ENCODE measurements at places on chromosomes 5 and 9.

DNA sequence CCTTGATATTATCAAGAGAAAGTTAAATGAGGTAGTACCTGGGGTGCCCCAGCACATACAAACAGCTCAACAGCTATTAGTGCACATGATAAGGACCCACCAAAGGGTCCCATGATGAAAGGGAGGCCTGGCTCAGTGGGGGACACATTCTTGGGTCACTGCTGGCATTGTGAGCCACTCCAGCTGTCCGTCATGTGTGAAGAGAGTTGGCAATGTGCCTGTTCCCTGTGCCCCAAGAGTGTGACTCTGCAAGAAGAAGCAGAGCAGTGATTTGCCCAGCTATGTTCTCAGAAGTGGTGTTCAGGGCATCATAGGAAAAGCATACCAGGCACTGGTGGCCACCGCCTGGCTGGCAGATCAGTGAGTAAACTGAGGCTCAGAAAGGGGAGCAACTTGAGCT, 37.1 kb upstream of the TDRD7 start:
- no peak for DNase-seq

DNA sequence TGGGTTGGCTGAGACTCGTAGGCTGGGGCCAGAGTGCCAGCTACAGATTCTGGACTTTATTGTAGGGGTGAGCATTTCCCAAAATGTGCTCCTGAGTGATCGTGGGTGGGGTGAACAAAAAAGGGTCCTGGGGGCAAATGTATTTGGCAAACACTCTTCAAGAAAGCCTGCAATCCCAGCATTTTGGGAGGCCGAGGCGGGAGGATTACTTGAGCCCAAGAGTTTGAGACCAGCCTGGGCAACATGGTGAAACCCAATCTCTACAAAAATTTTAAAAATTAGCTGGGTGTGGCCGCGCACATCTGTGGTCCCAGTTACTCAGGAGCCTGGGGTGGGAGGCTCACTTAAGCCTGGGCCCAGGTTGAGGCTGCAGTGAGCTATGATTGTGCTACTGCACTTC, 55.5 kb upstream of the CDKN2AIPNL start:
- no peak for DNase-seq

GRCh38 chr5:165126598-165126997, 1621.2 kb downstream of the MAT2B start:
- no peak for DNase-seq

- DNase-seq = no peak
Observed at GRCh38 chr5:179599973-179600372, 23.5 kb downstream of the HNRNPH1 start.

- no peak for DNase-seq
Observed at GRCh38 chr9:89808076-89808755, 203.4 kb downstream of the GADD45G start.

DNA sequence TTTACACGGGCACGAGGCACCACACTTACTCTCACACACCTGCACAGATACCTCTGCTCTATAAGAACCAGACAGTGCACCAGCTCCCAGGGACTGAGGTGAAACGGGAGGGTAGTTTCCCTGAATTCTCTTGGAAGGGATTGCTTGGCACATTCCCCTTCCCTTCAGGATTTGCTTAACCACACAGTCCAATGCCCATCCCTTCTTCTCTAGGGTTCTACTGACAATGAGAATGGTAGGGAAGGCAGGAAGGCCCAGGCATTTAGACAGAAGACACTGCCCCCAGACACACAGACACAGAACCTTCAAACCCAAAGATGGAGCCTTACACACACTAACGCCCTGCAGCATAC, 704 bp upstream of the LHX6 start:
- DNase-seq = no peak

GRCh38 chr9:90943341-90943740, 141.7 kb downstream of the SYK start:
- no peak for DNase-seq

DNA sequence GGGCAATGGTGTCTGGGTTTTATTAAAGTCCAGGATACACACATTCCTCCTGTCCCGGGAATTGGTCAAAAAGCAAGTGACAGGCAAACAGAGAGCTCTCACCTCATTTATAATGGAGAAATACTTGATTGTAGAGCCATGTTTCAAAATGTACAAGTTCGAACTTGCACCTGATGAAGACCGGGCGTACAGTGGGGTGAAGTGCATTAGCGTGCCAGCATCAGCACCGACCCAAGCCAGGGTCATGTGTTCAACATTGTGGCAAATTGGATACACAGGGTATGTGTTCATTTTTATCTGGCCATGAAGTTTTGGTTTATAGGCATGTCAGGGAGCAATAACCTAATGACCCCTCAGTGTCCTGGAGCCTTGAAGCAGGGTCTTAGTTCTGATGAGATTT, 472.5 kb downstream of the IRX1 start:
- DNase-seq = no peak

- DNase-seq = no peak
Observed at GRCh38 chr5:178398901-178399700, 166.5 kb upstream of the PHYKPL start.

DNA sequence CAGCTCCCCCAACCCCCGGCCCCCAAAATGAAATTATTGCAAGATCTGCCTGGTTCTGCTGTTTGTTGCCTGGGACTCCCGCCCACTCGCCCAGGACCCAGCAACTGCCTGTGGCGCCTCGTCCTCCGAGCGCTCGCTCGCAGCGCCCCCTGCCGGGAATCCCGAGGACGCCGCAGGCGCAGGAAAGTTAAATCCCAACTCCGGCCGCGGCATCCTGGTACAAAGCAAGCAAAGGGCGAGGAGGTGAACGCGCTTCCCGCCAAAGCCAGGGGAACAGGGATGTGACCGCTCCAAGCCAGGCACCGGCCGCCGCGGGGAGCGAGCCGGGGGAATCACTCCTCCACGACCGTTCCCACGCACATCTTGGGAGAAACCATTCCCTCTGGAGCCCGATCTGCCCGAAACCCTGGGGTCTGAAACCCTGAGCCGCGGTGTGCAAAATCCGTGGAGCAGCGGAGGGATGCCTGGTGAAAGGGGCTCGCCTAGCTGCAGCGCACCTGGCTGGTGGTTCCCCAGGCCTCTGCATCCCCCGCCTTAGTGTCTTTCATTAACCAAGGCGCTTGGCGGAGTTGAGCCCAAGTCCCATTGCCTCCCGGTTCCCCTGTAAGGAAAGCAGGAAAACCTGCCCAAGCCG, 1.3 kb downstream of the SEMA5A start:
- peak; percentile 42 for DNase-seq

GRCh38 chr5:106174903-106175302, 1495.8 kb downstream of the EFNA5 start:
- no peak for DNase-seq

DNA sequence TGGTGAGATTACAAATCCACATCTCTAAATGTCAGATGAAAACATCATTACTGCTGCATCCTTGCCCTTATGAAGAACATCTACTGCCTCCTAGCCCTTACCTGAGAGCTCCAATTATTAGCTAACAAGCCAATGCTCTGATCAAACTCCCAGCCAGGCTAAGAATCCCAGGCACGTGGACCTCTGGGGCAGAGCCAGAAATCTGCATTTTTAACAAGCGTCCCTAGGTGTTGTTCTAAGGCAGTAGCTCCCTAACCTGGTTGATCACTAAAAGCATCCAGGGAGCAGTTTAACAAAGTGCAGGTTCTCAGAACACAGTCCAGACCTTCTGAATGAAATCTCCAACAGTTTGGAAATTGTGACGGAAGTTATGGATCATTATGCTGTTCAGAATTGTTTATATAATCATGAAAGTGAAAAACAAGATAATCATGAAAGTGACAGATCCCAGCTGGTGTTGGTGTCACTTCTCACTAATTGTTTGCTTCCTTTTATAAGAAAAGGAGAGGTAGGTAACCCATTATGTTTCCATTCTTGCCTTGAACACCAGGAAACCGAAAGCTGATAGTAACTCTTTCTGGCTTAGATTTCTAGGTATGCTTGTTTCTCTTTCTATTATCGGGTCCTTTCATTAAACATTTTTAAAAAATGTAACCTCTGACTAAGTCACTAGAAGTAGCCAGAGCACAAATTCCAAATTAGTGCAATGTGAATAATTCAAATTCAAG, 216.5 kb upstream of the NR4A3 start:
- no peak for DNase-seq

- no peak for DNase-seq
Observed at GRCh38 chr5:54390015-54390414, 65.5 kb upstream of the HSPB3 start.

GRCh38 chr5:173310861-173311785, 17.1 kb downstream of the STC2 start:
- DNase-seq = no peak

GRCh38 chr9:36486933-36487481, 85.7 kb upstream of the MELK start:
- peak; percentile 61 for DNase-seq

DNA sequence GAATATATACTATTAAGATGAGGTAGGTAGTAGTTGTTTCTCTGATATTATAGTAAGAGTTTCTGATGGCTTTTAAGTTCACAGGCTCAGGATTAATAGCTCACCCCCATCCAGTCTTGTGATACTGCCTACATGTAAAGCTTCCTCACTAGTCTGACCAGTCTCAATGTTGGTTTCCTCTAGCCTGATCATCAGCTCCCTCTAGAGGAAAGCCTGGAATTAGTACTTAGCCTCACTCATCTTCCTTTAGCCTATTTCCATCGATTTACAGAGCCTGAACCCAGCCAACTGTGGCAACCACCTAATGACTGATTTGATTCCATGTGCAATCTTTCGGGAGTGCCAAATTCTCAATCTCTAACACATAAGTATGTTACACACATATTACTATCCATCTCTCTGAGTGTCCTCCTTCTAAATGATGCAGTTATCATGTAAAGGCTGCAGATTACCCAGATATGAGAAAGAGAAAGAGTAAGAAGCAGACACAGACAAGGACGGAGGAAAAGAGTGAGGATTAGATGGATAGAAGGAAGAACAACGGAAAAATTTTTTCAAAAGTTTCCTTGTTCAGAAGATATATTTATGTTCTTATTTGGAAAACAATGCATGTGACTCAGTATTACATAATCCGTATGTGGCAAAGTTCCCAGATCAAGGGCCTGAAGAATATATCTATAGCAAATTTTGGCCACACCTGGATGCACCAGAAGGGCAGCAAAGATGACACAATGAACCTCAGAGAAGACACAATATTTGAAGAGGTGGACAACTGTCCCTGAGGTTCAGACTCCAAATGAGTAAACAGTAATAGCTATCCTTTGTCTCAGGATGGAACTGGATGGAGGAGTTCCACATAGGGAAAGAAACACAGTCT, 333.7 kb downstream of the ELAVL2 start:
- DNase-seq = no peak

- DNase-seq = no peak
Observed at GRCh38 chr9:124137009-124137943, 120.5 kb upstream of the NEK6 start.

DNA sequence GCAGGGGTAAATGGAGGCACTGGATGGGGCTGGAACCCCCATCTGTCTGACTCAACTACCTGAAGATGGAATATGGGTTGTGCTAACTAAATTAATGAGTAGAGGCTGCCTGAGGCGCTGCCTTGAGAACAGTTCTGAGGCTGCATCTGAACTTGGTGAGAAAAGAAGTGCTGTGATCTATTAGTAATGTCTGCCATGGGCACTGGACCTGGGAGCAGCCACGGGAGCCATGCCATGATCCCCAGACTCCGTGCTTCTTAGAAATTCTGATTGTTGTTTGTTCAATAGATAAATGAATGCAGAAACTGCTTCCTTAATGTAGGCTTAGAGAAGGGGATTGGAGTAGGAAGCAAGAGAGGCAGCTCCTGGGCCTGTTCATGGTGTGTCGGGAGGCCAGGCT, 80.2 kb downstream of the KCNIP1 start:
- no peak for DNase-seq

DNA sequence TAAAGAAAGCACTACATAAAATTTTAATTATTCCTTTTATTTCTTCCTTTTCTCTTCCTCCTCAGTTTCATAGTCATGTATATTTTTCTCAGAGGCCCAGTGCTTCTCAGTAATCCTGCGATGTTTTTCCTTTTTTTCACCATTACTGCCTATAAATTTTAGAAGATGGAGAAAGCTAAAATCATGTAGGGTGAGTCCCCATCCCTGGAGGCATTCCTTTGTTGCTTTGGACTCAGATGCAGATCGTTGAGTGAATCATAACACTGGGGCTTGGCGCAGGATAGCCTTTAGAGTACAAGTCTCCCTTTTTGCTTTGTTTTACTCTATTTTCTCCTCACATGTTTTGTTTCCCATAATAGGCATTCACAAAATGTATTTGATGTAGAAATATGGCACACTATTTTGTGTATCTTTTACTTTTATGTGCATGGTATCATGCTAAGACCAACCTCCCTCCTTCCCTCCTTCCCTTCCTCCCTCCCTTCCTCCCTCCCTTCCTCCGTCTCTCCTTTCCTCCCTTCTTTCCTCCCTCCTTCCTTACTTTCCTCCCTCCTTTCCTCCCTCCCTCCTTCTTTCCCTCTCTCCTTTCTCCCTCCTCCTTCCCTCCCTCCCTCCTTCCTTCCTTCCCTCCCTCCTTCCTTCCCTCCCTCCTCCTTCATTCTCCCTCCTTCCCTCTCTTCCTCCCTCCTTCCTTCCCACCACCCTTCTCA, 72.4 kb downstream of the NUDT12 start:
- no peak for DNase-seq

DNA sequence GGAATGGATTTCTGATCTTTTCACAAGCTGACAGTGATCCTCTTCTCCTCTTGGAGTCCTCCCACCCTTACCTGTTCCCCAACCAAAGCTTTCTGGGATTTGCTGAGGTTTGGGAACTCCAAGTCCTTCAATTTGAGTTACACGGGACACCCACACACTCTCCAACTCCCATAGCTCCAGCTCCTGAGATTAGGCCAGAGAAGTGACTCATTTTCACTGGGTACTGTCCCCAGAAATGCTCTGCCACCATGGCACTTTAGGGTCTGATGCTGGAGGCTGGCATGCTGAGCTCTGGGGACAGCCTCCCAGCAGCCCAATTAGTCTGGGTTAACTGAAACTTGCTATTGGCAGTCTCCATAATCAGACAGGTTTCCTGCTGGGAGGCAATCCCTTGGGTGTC, 14.0 kb upstream of the HRCT1 start:
- no peak for DNase-seq

- no peak for DNase-seq
Observed at GRCh38 chr9:29332789-29333188, 1759.5 kb upstream of the C9orf72 start.
